ENCODE measurements at places on chromosomes 16 and 17.
A peak's percentile ranks its signal among the peaks of the same experiment; 100 is the strongest.

GRCh38 chr17:68035131-68035522 is 408 bp upstream of the KPNA2 start:
- DNase-seq = peak; percentile 79

DNA sequence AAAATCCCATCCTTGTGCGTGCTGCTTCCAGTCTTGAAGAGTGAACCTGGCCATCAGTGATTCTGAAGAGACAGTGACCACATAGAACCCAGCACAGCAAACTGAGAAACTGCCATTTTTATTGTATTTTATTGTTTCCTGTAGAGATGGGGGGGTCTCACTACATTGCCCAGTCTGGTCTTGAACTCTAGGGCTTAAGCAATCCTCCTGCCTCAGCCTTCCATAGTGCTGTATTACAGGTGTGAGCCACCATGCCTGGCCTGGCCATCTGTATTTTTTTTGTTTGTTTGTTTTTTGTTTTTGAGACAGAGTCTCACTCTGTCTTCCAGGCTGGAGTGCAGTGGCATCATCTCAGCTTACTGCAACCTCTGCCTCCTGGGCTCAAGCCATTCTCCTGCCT is 13.9 kb downstream of the CENPV start:
- DNase-seq = no peak

DNA sequence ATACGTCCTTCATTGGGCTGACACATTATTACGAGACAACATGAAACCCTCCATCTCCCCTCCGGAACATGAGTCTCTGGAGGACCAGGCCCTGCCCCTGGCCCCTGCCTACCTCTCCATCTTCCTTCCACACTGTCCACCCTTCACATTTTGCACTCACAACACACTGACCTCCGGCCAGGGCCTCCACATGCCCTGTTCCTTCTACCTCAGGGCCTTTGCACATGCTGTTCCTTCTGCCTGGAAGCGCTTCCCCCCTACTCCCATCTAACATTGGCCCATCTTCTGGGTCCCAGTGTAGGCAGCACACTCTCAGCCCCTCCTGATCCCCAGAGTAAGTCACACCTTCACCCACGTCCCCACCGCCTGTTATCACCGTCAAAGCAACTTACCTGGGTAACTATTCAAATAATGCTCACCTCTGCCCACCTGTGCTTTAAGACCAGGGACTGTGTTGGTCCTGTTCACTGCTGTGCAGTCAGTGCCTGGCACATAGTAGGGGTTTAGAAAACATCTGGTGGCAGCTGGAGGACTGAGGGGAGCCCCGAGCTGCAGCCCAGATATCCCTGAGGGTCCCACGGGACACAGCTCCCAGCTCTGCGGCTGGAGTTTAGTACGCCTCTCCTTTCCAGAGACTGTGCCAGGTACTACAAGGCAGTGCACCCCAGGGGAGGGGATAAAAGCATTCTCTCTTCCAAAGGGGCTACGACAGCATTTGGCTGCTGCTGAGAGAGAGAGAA is 27.2 kb downstream of the RPH3AL start:
- DNase-seq = no peak

- DNase-seq = no peak
Measured at GRCh38 chr17:65696739-65697394, 135.4 kb upstream of the AXIN2 start.

DNA sequence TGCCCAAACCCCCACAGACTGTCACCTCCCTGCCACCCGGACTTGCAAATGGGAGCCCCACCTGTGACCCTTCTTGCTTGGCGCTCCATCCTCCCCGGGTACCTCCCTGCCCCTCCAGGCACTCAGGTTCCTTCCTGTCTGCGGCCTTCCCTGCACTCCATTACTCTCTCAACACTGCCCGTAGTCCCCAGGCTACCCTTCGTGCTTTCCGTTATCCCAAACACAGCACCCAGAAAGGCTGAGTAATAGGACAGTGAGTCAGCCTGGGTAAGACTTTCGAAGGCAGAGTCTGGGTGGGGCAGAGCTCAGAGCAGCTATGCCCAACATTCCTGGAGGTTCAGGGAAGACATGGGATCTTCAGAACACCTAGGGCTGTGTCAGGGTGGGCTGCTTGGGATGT is 16.6 kb upstream of the C16orf74 start:
- no peak for DNase-seq

DNA sequence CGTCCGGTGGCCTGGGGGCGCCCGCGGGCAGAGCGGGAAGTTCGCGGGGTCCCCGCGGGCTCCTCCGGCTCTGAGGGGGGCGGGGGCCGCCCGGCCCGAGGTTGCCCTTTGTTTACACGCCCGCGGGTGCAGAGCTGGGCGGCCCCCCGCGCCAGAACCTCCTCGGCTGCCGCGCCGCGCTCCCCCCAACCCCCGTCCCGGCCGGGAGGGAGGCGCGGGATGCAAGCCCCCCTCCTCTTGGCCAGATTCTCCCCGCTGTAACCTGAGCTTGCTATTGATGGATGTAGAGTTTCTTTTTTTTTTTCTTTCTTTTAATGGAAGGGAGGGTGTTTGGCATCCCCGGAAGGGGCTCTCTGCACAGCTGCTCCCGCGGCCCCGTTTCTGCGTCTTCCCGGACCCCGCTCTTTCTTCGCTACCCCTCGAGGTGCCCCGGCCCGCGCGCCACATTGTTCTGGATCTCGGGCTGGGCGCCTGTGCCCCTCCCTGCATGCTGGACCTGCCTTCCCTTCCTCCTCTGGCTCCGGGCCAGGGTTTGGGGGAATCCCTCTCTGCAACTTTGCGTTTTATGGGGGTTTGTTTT is 646 bp downstream of the CBX2 start:
- DNase-seq = no peak

DNA sequence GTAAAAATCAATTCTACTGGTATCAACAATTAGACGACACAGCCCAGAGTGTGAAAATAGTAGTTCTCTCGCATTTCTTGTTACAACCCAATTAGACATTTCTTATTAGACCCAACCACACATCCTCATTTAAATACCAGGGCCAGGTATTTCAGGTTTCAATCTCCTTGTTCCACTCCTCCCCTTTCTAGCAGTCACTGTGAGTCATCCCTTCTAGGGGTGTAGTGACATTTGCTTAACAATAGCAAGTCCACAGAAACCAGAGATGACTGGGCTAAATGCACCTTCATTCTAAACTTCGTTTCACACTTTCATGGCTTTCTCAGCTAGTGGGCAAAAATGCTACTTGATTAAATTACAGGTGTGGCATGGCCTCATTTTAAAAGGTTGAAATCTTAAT is 116.9 kb upstream of the CACNG3 start:
- no peak for DNase-seq

GRCh38 chr16:17296431-17296830 is 174.3 kb downstream of the XYLT1 start:
- no peak for DNase-seq

DNA sequence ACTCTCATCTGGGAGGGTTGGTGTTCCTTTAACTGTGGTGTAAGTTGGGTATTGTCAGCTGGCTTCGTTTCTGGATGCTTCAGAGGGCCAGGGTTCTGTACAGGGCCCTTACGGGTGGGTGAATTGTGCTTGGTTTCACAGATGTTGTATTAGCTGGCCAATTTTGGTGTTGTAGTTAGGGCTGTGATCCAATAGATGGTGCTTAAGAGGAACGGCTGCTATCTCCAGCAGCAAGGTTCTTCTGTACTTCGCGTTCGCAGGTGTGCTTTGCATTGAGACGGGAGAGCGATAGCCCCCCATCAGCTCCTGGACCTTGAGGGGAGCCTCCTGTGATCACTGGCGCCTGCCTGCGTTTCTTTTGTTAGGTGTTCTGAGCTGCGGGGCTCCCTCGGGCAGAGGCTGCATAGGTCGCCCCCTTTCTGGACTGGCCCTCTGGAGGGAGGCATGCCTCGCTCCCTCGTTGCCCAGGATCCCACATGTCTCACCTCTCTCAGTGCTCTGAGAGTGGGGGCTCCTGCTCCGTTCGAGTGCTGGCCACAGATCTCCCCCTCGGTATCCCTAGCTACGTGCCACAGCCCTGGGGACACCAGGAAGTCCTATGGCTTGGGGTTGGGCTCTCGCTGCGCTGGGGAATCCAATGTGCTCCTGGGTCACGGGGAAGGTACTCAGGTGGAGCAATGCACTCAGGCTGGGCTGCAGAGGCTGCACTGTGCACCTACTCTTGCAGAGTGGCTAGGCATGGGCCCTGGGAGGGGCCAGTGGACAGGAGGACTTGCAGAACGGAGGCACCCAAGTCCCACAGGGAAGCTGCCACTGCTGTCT is 837 bp upstream of the PRDM7 start:
- DNase-seq = no peak

- DNase-seq = no peak
Measured at GRCh38 chr17:2338315-2338657, 985 bp downstream of the SGSM2 start.

GRCh38 chr17:43475494-43476089 is 8.2 kb upstream of the DHX8 start:
- DNase-seq = no peak

DNA sequence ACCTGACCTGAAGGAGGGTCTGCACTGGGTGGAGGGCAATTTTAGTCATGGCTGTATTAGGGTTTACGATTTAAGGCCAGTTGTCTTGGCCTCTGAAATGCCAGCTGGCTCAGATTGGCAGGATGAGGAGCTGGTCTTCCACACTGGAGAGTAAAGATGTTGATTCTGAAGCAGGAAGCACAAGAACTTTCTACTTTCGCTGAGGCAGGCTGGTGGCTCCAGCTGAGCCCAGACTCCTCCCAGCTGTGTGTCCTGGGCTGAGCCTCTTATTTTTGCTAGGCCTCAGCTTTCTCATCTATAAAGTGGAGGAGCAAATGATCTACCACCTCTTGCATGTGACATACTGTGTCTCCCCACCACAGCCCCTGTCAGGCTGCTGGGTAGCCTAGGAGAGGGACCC is 74.4 kb downstream of the MRM1 start:
- no peak for DNase-seq

- DNase-seq = no peak
Measured at GRCh38 chr17:58789160-58789559, 33.5 kb downstream of the PPM1E start.

GRCh38 chr17:31997005-31997404 is 10.2 kb upstream of the LRRC37B start:
- DNase-seq = no peak

DNA sequence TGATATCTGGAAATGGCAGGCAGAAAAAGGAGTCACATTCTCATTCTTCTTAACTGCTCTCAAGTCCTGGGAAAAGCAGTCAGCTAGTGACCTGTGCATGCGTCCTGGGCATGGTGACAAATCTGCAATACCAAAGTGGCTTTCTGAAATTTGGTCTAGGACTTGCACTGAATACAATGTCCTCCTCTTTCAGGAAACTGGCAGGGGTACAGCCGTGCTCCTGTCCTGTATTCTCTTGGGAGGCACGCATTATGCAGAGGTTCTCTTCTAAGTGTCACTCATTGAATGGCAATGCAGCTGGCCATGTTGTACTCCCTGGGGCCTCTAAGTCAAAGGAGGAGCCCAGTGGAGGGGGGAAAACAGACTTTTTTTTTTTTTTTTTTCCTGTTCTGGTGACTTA is 10.6 kb downstream of the PHF12 start:
- no peak for DNase-seq

DNA sequence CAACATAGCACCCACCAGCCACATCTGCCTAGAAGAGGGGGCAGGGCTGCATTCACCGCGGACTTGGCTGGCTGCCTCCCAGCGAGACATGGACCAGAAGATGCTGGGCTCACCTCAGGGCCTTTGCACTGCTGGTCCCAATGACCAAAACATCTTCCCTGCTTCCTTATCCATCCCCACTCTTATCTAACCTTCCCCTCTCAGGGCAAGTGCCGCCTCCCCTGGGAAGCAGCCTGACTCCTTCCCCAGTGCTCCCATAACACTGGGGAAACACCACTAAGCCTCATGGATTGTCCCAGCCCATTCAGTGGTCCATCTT is 5.7 kb downstream of the TMC6 start:
- DNase-seq = no peak

GRCh38 chr17:17514361-17514992 is 18.3 kb upstream of the RASD1 start:
- DNase-seq = no peak

DNA sequence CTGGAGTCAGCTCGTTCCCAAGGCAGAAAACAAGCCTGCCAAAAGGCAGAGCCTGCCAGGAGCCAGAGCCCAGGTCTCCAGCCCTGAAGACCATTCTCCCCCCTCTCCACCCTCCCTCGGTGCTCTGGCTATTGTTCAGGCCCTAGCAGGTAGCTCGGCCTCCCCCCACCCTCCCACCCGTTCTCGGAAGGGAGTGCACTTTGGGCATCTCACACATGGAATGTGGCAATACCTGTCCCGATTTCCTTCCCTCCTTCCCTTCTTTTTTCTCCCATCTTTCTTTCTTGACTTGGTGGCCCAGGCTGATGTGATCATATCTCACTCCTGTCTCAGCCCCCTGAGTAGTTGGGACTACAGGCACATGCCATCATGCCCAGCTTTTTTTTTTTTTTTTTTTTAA is 12.4 kb downstream of the CNGB1 start:
- no peak for DNase-seq

DNA sequence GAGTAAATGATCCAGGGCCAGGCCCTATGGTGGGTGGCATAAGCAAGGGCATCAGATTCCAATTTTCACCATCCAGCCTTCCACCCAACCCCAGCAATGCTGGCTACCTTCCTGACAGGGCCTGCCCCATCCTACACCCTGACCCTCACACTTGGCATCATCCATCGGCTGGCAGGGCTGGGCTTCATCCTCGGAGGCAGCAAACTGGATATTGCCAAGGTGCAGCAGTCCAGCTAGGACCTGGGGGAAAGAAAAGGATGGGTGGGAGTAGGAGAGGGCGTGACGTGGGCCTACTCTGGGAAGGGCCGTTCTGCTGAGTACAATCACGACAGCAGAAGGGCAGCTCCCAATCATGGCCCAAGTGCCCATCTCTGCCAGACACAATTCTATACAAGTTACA is 23.5 kb downstream of the MYO19 start:
- DNase-seq = no peak

GRCh38 chr16:23754594-23755483 is at the start of gene CHP2:
CHP2 (plus strand) TSS chr16:23755026; CDS start chr16:23755050, 24 bp downstream.
- DNase-seq = no peak

- DNase-seq = peak; percentile 18
Measured at GRCh38 chr16:57091975-57092785, at the start of gene CPNE2. CPNE2 (plus strand) TSS chr16:57092583; CDS start chr16:57110743, 18,160 bp downstream.

DNA sequence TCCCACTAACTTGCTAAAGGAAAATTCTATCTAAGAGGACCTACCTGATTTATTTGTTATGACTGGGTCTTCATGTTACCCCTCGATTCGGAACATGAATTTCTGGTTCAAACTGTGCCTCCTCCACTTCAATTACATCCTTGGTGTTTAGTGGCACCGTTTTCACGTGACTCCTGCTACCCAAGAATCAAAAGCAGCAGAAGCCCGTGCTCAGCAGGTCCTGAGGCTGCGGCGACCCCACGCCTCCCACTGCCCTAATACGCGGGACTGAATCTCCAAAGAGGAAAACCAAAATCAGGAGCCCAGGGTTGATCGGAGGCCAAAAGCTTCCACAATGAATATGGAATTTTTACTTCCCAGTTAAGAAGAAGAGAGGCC is 94.0 kb upstream of the METRNL start:
- DNase-seq = no peak

- DNase-seq = no peak
Measured at GRCh38 chr16:20300312-20301097, 26.8 kb downstream of the GP2 start.

- no peak for DNase-seq
Measured at GRCh38 chr17:10292057-10292937, 80.5 kb downstream of the MYH13 start.
